ENCODE measurements at places on chromosomes 12 and 14. TPM values are rescaled to one million over a fixed set of nuclear protein-coding genes. Genes with fewer than 3 reads are reported as not detected.

GRCh38 chr14:96120941-96121340 is 81.8 kb downstream of the C14orf132 start:
- no peak for DNase-seq

DNA sequence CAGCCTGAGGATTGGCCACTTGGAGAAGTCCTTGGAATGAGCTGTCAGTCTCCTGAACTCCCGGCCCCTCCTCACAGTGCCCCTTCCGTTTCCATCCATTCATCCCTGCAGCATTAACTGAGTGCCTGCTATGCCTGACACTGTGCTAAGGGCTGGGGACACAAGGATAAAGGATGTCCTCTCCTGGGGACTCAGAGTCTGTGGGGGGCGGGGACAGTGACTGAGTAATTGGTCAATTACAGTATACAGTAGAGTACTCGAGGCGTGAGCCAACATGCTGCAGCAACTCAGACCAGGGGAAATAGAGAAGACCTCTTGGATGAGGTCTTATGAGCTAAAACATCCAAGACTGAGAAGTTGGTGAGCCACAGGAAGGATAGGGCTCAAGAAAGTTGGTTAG is 43.4 kb upstream of the PWP1 start:
- no peak for DNase-seq

GRCh38 chr12:82089369-82090121 is 268.6 kb downstream of the CCDC59 start:
- DNase-seq = no peak

PTHLH gene
- total RNA-seq = 0.93 TPM

DNA sequence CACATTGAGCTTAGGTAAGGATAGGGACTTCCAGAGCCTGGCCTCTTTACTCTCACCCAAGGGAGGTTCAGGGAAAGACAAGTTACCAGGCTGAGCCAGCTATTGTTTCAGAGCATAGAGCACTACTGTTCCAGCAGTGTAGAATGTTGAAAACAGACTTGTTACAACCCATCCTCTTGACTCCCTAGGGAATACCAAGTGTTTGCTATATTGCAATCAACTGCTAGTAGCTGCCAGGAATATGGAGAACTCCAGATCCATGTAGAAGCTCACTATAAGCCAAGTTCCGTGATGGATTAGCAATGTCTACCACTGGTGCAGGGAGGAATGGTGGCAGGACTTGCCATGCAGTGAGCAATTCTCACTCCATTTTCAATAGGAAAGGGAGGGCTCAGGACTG is 199.8 kb upstream of the RBM19 start:
- no peak for DNase-seq

LRRC43 gene
- 5.5 TPM for total RNA-seq

GRCh38 chr12:90839346-90839745 is 115.6 kb downstream of the CCER1 start:
- DNase-seq = no peak

DNA sequence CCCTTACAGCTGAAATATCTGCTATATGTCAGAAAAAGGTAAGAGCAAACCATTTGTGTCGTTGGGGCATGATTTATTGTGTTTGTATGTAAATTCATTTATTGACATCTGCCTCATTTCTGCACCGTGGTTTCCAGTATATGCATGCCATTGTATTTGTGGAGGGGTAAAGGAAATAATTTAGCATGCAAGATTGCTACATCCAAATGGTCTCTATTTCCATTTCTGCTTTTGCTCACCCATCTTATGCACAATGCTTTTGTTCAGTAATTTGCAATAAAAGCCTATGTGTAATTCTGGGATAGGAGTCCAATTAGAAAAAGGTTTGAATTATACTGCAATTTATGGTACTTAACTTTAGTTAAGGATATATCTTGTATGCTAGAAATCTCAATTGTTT is 101.8 kb downstream of the UNC79 start:
- no peak for DNase-seq

- no peak for DNase-seq
Observed at GRCh38 chr14:90611936-90612335, 204.3 kb downstream of the TTC7B start.

DNA sequence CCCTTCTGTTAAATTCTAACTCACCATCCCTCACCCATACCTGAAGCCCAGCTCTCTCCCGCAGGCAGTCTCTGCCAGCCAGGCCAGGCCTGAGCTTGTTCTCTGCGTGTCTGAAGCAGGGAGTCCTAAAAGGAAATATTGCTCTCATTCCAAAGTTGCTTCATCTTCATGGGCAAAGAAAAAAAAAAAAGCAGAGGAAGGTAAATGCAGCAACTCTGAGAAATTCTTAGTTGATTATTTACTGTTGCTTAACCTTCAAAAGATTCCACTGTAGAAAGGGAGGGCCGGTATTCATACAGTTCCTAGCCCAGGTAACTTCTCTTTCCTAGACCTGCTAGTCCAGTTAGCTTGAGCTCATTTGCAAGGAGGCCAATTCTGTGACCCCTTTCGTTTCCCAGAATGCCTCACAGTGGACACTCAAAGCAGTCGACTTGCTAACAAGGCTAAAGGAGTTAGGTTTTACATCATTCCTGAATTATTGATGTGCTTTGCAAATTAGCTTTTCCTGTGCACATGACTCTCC is 193.5 kb upstream of the EEA1 start:
- no peak for DNase-seq

ORAI1 gene
- total RNA-seq = 19.3 TPM

PARP11 gene
- total RNA-seq = 28.3 TPM

DNA sequence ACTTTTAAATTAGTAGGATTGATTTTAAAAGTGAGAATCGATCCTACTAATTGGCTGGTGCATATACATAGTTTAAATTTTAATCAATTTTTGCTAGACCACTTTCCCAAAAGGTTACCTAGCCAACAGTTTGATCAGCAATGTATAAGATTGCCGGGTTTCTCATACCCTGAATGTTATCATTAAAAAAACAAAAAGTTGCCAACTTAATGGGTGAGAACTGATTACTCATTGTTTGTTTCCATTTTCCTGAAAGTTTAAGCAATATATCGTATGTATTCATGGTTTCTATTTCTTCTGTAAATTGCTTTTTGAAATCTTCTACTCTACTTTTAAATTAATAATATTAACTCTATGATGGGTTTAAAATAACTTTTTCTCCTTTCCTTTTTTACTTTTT is 4.4 kb upstream of the MYBPC1 start:
- DNase-seq = no peak

DNA sequence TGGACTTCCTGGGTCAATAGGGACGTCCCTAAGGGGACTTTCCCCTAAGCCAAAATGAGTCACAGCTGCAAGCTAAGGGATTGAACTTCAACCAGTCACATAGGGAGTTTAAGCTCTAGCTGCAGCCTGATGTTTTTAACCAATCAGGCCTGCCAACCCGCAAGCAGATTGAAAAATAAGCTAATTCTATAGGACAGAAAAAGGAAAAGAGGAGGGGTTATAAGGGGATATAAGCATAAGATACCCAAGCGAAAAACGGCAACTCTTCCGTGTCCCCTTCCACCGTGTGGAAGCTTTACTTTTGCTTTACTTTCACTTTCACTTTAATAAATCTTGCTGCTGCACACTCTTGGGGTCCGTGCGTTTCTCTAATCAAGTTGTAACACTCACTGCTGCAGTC is 24.4 kb downstream of the ATP23 start:
- no peak for DNase-seq

GRCh38 chr14:70416725-70417349 is at the start of gene SYNJ2BP:
TSS of gene SYNJ2BP (minus strand) at chr14:70417090. CDS start at chr14:70416963, 127 bp downstream.
- DNase-seq = peak; percentile 34

GRCh38 chr12:131105351-131105735 is 151.6 kb downstream of the ADGRD1 start:
- DNase-seq = no peak

DNA sequence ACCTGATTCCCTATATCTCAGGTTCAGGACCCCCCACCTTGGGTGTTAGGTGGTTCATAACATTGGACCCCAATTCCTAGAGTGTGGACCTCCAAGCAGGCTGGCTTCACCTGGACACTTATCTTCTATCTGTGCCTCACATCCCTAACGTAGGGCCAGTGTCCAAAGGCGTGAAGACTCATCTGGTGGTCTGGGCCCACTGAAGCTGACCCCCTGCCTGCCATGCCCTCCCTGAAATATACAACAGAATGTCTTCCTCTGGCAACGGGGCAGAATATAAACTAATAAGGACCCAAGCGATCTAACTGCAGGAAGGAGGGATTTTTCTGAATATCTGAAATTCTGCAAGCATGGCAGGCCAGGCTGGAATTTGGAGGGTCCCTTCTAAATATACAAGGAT is 5.6 kb downstream of the HOXC13 start:
- DNase-seq = no peak

NRL gene
- total RNA-seq = 2.3 TPM

DNA sequence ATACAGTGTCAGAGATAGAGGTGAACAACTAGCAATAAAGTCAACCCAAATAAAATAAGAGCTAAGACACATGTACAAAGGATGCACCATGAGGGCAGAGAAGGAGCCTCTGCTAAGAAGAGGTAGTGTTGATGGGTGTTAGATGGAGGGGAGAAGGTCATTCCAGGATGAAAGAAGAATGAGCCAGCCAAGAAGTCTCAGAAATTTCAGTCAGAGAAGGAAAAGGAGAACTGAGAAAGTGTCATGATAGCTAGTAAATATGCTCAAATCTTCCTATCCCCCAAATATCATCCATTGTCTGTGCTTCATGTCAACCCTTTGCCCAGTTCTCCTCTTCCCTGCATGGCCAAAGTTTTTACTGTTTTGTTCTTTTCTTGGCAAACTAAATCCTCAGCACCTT is 225.2 kb upstream of the BTG1 start:
- DNase-seq = no peak

FAIM2 gene
- not detected for total RNA-seq

- DNase-seq = no peak
Observed at GRCh38 chr12:90274407-90274806, 565.8 kb upstream of the ATP2B1 start.

DNA sequence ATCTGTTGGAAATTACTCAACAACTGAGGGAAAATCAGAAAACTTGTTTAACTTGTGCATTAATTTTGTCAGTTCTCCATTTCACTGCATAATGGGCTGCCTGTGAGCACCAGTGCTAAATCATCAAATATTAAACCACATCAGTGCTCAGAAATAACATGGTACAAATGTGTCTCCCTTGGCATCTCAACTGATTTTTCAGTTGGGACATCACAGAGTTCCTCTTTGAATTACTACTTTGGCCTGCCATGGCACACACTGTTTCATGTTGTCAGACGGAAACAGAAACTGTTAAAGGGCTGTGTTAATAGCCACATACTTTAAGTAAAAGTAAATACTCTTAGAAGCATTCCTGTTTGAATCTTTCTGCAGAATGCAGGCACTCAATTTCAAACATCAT is 42.1 kb upstream of the STRN3 start:
- no peak for DNase-seq

DNA sequence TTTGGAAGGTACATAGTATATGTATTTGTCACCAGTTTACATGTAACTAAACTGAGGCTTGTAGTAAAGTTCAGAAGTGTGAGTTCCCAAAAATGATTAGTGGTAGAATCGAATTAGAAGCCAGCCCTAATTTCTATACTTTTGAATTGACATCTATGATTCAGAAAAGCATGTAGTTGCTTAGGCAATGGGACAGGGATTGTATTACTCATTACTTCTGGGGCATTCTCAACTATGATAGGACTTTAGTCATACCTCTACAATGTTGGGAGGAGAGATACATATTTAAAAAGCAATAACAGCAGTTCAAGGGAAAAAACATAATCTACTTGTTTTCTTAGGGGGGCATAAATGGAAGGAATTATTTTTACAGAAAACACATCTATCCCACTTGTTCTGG is 277.9 kb upstream of the E2F7 start:
- no peak for DNase-seq

GRCh38 chr14:94391281-94391975 is 3.0 kb upstream of the SERPINA1 start:
- no peak for DNase-seq

DNA sequence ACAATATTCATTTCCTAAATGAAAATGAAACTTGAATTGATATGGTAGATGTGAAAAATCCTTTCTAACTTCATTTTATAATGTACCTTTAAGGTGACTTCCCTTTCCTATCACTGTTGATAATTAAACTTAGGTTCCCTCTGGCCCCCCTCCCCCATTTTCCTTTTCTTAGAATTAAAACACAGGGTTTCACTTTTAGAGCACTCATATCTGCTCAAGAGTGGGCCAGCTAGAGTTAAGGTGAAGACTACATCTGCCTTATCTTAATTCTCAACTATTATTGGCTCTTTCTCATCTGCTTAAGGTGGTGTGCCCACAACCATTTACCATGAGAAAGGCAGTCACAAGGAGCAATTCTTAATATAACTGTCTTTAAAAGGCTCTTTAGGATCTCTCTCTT is 49.7 kb downstream of the LIN52 start:
- DNase-seq = no peak

- DNase-seq = no peak
Observed at GRCh38 chr12:42070036-42070435, 74.6 kb downstream of the GXYLT1 start.

DNA sequence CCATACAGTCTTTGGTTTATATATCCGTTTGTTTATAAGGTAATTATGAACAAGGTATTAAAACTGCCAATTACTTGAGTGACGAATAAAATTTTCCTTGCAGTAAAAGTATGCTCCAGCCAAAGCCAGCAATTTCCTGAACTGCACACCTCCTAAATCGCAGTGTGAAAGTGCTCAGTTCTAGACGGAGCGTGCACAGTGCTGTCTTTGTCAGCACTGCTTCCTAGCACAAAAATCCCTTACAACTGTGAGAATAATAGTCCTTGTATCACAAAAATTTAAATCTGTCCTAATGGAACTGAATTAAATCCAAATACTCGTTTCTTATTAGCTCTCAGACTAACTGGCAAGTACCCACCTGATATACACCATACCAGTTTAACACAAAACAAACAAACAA is 26.3 kb downstream of the LRIG3 start:
- no peak for DNase-seq

DNA sequence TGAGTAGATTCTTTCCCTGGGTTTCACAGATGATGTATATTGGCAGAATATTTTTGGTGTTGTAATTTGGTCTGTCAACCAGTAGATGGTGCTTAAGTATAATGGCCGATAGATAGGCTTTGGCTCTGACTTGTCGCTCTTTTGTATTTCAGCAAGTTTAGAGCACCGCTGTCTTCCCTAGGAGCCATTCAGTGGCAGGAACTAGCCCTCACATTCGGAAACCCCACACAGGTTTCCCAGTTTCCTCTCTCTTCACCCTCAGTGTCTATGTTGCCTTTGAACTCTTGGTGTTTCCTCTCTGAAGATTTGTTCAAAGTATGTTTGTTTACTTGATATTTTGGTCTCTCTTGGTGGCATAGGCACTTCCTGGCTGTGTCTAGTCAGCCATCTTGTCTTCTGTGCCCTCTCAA is 102.2 kb downstream of the GPHN start:
- no peak for DNase-seq

RHEBL1 gene
- total RNA-seq = 0.75 TPM

- DNase-seq = no peak
Observed at GRCh38 chr12:107679336-107679735, 6.3 kb upstream of the PWP1 start.

DNA sequence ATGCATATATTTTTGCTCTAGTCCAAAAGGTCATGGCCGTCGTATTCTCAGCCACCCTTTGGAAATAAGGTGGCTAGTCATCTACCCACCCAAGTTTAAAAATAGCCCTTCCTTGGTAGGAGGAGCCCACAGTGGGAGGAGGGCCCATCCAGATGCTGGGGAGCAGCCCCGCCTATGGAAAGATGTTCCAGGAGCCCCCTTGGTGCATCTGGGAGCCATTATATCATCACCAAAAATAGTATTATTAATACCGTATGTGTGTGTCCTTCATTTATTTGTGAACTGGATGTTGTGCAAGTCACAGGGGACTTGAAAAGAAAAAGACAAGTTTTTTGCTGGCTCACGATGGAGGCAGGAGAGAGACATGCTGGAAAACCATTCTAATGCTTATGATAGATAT is 34.0 kb downstream of the EMP1 start:
- no peak for DNase-seq

GRCh38 chr12:117213295-117213808 is 23.1 kb upstream of the FBXO21 start:
- no peak for DNase-seq
